Naive thymus-derived CD4-positive, alpha-beta T cell (primary cell): ENCODE measurements at places on chromosomes 1 and 21. TPM values are rescaled to one million over a fixed set of nuclear protein-coding genes. Genes with fewer than 3 reads are reported as not detected.
A peak's percentile ranks its signal among the peaks of the same experiment; 100 is the strongest.

TTLL10 gene
- total RNA-seq = 0.58 and 0.81 TPM in 2 replicates

GRCh38 chr1:209720326-209720725, 15.7 kb downstream of the HSD11B1 start:
- no peak for DNase-seq
- peaks cover 20% of the 10 kb centered on the region for H3K4me1 ChIP-seq
- H3K4me3 ChIP-seq = no peak overlapping the region
- no peaks in the 10 kb centered on the region for H3K27me3 ChIP-seq
- no peak overlapping the region for H3K27ac ChIP-seq
- H3K36me3 ChIP-seq = no peaks in the 10 kb centered on the region

GRCh38 chr1:7688659-7689058, 82.4 kb upstream of the VAMP3 start:
- DNase-seq = no peak
- H3K27me3 ChIP-seq = no peaks in the 10 kb centered on the region
- H3K4me3 ChIP-seq = no peak overlapping the region
- H3K36me3 ChIP-seq = no peaks in the 10 kb centered on the region
- no peaks in the 10 kb centered on the region for H3K4me1 ChIP-seq

- DNase-seq = no peak
- no peak overlapping the region for H3K4me3 ChIP-seq
- H3K27ac ChIP-seq = no peak overlapping the region
- no peaks in the 10 kb centered on the region for H3K36me3 ChIP-seq
- peaks cover 5% of the 10 kb centered on the region for H3K4me1 ChIP-seq
Measured at GRCh38 chr1:23152966-23153684, 15.5 kb downstream of the LUZP1 start.

DNA sequence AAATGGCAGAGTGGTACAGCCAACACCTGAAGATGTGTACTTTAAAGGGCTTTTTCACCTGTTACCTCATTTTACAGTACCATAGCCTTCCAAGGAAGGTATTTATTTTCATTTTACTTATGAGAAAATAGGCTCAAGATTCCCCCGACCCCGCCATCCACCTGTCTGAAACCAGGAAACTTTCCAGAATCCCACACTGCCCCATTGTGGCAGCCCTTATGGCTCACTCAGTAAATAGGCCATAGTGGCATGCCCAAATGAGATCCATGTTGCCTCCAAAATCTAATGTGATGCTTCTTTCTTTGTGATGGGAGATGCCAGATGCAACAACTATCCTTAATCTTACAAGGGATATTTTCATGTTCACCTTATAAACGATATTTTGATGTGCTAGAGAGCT, 97.8 kb downstream of the EBNA1BP2 start:
- H3K27me3 ChIP-seq = no peaks in the 10 kb centered on the region
- H3K4me3 ChIP-seq = no peak overlapping the region
- H3K27ac ChIP-seq = no peak overlapping the region

DNA sequence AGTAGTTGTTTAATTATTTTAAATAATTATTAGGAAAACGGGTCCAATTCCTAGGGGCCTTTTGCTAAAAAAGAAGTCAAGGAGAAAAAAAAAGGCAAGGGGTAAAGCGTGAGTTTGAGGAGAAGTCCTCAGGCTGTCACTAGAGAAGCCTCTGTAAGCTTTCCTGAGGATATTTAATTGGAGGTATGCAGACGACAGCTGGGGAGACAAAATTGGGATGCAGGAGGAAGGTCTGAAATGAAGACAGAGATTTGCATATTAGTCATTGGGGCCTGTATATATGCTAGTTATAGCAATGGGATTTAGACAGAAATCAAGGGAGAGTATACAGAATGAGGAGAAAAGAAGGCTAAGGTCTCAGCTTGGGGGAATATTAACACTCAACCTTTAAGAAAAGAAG, 8.6 kb downstream of the ATP6V1G3 start:
- no peak overlapping the region for H3K27ac ChIP-seq
- H3K4me3 ChIP-seq = no peak overlapping the region
- peaks cover 15% of the 10 kb centered on the region for H3K4me1 ChIP-seq
- H3K36me3 ChIP-seq = no peaks in the 10 kb centered on the region

KCNE2 gene
- 0.51 TPM in 1 of 2 replicates, not detected in the other for total RNA-seq

DNA sequence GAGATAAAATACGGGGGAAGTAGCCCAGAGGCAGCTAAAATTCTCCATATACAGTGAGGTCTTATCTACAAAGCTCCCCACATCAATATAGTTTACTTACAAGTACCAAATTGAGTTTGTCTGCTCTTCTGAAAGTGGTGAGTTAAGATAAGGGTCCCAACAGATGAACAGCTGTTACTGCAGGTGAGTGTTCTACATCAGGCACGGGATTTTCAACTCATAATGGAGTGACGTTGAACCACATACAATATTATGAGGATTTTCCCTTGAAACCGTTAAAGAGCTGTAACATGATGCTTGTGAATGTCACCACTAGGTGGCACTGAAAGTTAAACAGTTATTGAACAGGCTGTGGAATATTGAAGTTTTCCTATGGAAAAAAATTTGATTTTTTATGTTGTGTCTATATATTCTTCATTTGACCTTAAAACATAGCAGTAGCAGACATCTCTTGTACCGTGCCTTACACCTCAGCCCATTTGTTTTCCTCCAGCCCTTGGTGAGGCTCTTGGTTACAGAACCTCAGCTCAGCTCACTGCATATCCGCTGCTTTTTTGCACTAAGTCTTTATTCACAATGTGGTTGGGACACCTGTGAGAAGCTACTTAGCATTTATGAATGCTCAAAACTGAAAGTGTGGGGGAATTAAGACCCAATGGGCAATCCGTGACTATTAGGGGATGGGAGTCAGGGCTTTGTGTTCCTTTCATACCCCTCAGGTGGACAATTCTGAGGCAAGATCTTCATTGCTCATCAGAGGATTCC, 23.2 kb downstream of the CD1D start:
- DNase-seq = peak; percentile 45
- peaks cover 3% of the 10 kb centered on the region for H3K4me1 ChIP-seq
- H3K4me3 ChIP-seq = no peak overlapping the region
- H3K27ac ChIP-seq = no peak overlapping the region

HOOK1 gene
- total RNA-seq = 28.5 TPM

MEGF6 gene
- 69.6 TPM for total RNA-seq

AGO4 gene
- 17.8 TPM for total RNA-seq

DNA sequence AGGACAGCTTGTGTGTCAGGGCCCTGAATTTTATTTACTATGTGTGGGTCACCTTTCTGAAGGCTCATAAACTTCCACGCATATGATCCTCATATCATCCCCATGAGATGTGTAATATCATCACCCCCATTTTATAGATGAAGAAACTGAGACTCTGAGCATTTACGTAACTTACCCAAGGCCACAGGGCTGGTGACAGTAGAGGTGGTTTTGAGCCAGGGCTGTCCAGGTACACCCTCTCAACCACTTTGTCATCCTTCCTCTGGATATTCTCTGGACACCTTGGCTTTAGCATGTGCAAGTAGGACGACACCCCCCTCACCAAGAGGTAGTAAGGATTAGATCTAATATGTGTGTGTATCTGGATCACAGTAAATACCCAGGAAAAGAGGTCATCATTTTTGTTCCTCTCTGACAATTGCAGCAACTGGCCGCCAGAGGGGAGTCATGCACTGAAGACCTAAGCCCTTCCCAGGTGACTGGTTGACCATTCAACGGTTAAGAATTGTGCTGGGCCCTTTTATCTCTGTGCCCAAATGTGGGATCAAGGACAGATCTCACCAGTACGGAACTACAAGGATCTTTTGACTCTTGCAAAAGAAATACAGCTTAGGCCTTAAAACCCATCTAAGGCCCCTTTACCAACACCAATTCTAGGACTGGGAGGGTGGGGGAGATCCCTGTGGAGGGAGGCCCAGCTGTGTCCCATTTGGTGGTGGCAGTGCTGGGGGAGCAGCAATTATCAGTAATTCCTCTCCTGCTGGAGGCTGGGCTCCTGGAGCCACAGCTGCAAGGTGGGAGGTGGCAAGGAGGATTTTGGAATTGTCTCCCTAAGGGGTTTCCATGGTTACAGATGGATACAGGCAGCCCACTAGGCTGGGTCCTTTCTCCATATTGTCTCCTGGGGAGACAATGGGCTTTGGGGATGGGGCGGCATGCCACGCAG, 13.7 kb upstream of the E2F2 start:
- H3K27me3 ChIP-seq = no peaks in the 10 kb centered on the region
- no peak overlapping the region for H3K4me3 ChIP-seq
- H3K4me1 ChIP-seq = peaks cover 10% of the 10 kb centered on the region
- peak; percentile 50 for DNase-seq

PADI1 gene
- not detected in 2 replicates for total RNA-seq

GRCh38 chr1:207219979-207220889, 101.2 kb upstream of the CD55 start:
- no peaks in the 10 kb centered on the region for H3K4me1 ChIP-seq
- no peak for DNase-seq
- no peaks in the 10 kb centered on the region for H3K27me3 ChIP-seq
- no peak overlapping the region for H3K27ac ChIP-seq
- no peak overlapping the region for H3K4me3 ChIP-seq

DNA sequence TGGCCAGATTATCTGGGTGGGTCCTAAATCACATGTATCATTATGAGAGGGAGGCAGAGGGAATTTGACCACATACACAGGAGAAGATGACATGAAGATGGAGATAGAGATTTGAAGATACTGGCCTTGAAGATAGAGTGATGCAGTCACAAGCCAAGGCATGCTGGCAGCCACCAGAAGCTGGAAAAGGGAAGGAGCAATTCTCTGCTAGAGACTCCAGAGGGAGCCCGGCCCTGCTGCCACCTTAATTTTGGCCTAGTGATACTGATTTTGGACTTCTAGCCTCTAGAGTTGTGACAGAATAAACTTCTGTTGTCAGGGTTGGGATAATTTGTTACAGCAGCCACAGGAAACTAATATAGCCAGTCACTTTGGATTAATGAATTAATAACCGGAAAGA, 2.2 kb upstream of the PRDM2 start:
- no peak overlapping the region for H3K4me3 ChIP-seq
- H3K36me3 ChIP-seq = no peaks in the 10 kb centered on the region
- no peaks in the 10 kb centered on the region for H3K27me3 ChIP-seq
- peaks cover 19% of the 10 kb centered on the region for H3K4me1 ChIP-seq
- no peak for DNase-seq
- H3K27ac ChIP-seq = no peak overlapping the region

F3 gene
- total RNA-seq = 0.69 TPM

MYOM3 gene
- total RNA-seq = not detected
